Ovary (tissue), 10 donors: ENCODE measurements at places on chromosomes 4 and X. TPM values are rescaled to one million over a fixed set of nuclear protein-coding genes. Genes with fewer than 3 reads are reported as not detected.

Gene KLHL4
- 13.3 TPM for total RNA-seq

Gene CDK16
- 72.1 TPM for total RNA-seq

Gene IGSF1
- 0.57 TPM for total RNA-seq

Gene HDAC6
- total RNA-seq, result 90.8 TPM

Gene SHISA3
- not detected for total RNA-seq

Gene SHOX
- not detected for total RNA-seq

Gene CPEB2
- total RNA-seq, result 9.9 TPM

DNA sequence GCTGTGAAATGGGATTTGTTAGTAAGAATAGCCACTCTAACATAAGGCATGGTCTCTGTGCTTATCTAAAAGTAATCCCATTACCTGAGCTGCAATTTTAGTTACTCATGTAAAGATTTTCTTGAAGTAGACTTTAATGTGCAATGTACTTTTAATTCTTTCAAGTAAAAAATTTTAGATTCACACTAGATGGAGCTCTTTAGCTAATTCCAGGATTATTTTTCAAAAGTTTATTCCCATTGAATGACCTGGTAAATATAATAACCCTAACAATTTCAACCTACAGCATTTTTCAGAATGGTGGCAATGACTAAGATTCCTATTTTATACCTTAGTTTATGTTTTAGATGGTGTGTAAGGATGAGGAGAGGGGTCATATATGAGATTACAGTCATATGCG is 18.1 kb downstream of the USP38 start:
- H3K4me3 ChIP-seq, result no peak overlapping the region
- no peaks in the 10 kb centered on the region for H3K27me3 ChIP-seq
- H3K36me3 ChIP-seq, result no peaks in the 10 kb centered on the region
- DNase-seq, result no peak

DNA sequence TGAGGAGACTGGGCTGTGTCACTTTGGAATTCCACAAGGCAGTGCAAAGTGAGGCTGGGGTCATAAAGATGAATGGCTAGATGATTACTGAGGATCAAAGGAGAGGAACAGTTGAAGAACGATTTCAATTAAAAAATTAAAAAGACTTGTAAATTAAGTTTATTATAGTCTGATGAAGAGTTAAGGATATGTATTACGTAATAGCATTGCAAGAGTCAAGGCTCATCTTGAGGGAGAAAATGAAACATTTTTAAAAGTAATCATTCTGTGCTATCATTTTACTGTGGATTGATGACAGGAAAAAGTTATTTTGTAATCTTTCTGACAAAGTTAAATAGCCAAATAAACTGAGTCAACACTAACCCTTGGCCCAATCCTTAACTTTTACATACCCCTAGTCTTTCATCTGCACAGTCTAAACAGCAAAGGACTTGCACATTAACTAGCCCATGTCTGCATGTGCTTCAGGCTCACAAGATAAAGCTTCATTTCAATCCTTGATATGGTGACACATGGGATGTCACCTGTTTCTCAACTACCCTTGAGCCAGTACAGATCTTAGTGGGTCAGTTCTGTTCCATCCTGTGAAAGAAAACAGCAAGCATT is 465.5 kb upstream of the CTSO start:
- H3K27ac ChIP-seq, result no peak overlapping the region
- no peaks in the 10 kb centered on the region for H3K36me3 ChIP-seq
- no peak for DNase-seq
- no peaks in the 10 kb centered on the region for H3K27me3 ChIP-seq

GRCh38 chr4:73701116-73701515 is 39.3 kb upstream of the CXCL8 start:
- H3K4me1 ChIP-seq, result no peaks in the 10 kb centered on the region
- no peak overlapping the region for H3K4me3 ChIP-seq
- H3K27me3 ChIP-seq, result no peaks in the 10 kb centered on the region
- DNase-seq, result no peak
- no peaks in the 10 kb centered on the region for H3K36me3 ChIP-seq
- H3K27ac ChIP-seq, result no peak overlapping the region

GRCh38 chrX:119194621-119195020 is 41.5 kb upstream of the PGRMC1 start:
- H3K36me3 ChIP-seq, result no peaks in the 10 kb centered on the region
- H3K27me3 ChIP-seq, result no peaks in the 10 kb centered on the region
- peaks cover 2% of the 10 kb centered on the region for H3K4me1 ChIP-seq

DNA sequence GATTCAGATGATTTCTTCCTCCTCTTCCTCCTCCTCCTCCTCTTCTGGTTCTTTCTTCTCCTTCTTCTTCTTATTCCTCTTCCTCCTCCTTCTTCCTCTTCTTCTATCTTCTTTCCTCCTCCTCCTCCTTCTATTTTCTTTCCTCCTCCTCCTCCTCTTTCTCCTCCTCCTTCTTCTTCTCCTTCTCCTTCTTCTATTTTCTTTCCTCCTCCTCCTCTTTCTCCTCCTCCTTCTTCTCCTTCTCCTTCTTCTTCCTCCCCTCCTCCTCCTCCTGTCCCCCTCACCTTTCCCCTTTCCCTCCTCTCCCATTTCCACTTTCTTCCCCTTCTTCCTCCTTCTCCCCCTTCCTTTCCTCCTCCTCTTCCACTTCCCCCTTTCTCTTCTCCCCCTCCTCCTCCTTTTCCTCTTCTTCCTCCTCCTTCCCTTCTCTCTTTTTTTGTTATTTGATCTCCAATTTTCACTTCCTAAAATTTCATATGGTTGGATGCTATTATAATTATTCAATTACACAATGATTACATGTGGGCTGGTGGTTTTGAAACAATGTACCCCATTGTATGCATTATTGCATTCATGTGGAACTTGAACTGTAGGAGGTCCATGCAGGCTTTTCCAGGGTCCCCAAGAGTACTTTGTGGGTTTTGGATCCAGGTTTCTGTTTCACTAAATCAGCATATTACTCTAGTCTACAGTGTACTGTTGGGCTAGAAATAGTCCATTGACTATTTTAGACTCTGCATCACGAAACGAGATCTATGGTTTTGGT is 68.1 kb downstream of the SORBS2 start:
- no peak for DNase-seq
- peaks cover under 1% of the 10 kb centered on the region for H3K4me1 ChIP-seq

GRCh38 chrX:13994536-13995080 is 35.1 kb downstream of the GEMIN8 start:
- no peaks in the 10 kb centered on the region for H3K27me3 ChIP-seq
- no peak overlapping the region for H3K4me3 ChIP-seq
- no peaks in the 10 kb centered on the region for H3K36me3 ChIP-seq
- H3K27ac ChIP-seq, result no peak overlapping the region
- no peaks in the 10 kb centered on the region for H3K4me1 ChIP-seq

- no peaks in the 10 kb centered on the region for H3K4me1 ChIP-seq
- H3K27ac ChIP-seq, result no peak overlapping the region
- no peaks in the 10 kb centered on the region for H3K27me3 ChIP-seq
- DNase-seq, result no peak
- H3K36me3 ChIP-seq, result no peaks in the 10 kb centered on the region
Measured at GRCh38 chr4:4941751-4942150, 77.5 kb downstream of the CYTL1 start.

DNA sequence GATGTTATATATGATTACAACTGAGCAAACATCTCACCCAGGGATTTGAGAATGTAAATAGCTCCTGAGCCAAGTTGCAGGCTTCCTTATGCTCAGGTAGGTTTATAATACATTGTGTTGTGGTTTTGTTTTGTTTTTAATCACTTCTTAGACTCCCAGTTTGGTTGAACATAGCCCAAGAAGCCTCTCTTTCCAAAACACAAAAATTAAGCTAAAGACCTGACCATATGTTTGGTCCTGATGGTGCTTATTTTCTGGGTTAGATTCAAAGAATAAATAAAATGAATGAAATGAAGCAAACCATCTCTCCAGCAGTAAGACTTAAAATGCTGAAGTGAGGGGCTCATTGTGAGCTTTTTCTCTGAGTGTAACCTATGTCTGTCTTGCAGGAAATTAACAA is 93.5 kb downstream of the GRXCR1 start:
- no peak for DNase-seq
- H3K4me3 ChIP-seq, result no peak overlapping the region
- H3K4me1 ChIP-seq, result no peaks in the 10 kb centered on the region
- no peak overlapping the region for H3K27ac ChIP-seq

DNA sequence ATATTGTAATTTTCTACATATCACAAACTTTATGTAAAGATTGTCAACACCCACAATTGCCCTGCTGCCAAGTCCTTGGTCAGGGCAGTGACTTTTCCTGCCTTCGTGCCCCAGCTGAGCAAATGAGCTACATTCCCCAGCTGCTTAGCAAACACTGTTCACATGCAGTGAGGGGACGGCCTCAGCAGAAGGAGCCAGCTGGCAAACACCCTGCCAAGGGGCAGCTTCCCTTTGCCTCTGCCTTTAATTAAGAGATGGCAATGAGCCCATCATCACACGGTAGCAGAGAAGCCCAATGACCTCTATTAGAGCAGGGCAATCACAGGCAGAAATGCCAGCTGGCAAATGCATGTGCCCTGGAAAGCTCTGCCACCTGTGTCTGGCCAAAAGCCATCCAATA is 253.4 kb downstream of the EPHA5 start:
- H3K27ac ChIP-seq, result no peak overlapping the region
- no peaks in the 10 kb centered on the region for H3K27me3 ChIP-seq
- peaks cover 2% of the 10 kb centered on the region for H3K4me1 ChIP-seq
- no peak for DNase-seq

DNA sequence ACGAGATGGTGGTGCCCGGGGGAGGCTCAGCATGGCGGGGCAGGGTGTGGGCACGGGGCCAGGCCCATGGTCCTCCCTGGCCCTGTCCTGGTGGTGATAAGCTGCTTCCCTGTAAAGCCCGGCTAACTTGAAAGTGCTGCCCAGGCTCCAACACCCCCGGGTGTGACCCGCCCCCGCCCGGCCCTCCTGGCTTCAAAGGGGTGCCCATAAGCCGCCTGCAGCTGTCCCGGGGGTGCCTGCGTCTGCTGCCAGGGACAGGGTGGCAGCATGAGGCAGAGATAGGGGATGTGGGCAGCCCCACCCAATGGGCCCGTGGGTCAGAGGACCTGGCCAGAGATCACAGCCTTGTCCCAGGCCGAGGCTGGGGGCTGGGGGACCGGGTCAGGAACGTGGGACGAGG is 18.1 kb downstream of the FGFRL1 start:
- H3K27ac ChIP-seq, result no peak overlapping the region
- no peaks in the 10 kb centered on the region for H3K36me3 ChIP-seq
- H3K27me3 ChIP-seq, result no peaks in the 10 kb centered on the region
- peaks cover 20% of the 10 kb centered on the region for H3K4me1 ChIP-seq

DNA sequence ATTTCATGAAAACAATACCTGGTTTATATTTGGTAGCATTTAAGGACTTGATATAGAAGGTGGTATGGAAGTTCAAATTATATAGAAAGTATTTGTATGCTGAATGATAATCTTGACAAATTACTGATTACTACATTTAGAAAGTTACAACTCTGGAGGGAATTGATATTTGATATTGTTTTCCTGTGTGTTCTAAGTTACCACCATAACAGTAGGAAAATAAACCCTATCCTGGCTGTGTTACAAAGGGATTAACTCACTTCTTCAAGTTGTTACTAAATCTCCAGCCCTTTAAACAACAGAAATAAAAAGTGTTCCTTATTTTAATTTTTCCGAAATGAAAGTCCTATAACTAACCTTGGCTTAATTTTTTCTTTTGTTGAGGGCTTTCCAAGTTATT is 36.6 kb downstream of the FHL1 start:
- no peak overlapping the region for H3K4me3 ChIP-seq
- no peak overlapping the region for H3K27ac ChIP-seq
- H3K27me3 ChIP-seq, result no peaks in the 10 kb centered on the region
- DNase-seq, result no peak
- H3K4me1 ChIP-seq, result peaks cover 2% of the 10 kb centered on the region
- no peaks in the 10 kb centered on the region for H3K36me3 ChIP-seq

GRCh38 chr4:159702200-159702599 is 599.3 kb downstream of the RAPGEF2 start:
- no peaks in the 10 kb centered on the region for H3K36me3 ChIP-seq
- H3K4me1 ChIP-seq, result no peaks in the 10 kb centered on the region
- no peak for DNase-seq

DNA sequence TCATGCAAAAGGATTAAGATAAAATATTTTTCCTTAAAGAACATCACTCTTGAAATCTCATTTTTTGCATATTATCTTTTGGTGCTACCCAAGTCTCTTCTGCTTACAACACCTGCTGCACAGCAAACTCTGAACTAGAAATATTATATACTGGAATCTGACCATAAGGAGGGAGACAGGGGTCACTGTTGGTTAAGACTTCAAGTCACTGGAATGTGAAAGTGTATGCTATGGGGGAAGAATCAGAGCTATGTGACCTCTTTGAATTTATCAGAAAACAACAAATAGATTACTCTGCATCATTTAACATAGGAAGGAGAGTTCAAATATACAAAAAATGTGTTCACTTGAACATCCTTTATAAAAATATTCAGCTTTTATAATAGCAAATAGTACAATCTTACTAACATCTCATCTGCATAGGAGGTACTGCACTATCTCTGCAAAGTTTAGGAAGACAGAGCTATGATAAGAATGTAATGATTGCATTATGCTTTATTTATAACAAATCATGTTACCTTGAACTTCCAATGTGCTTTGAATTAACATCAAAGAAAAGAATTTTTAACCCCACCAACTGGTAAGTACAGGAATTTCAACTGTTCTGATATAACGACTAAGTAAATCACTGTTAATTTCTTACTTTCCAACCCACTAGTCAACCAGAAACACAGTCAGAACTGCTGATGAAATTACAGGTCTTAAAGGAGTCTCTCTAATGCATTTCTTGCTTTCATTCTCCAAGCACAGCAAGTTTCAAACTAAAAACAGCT is 69.8 kb downstream of the ZNF827 start:
- peaks cover 2% of the 10 kb centered on the region for H3K4me1 ChIP-seq
- no peak for DNase-seq
- H3K27me3 ChIP-seq, result no peaks in the 10 kb centered on the region
- no peaks in the 10 kb centered on the region for H3K36me3 ChIP-seq

DNA sequence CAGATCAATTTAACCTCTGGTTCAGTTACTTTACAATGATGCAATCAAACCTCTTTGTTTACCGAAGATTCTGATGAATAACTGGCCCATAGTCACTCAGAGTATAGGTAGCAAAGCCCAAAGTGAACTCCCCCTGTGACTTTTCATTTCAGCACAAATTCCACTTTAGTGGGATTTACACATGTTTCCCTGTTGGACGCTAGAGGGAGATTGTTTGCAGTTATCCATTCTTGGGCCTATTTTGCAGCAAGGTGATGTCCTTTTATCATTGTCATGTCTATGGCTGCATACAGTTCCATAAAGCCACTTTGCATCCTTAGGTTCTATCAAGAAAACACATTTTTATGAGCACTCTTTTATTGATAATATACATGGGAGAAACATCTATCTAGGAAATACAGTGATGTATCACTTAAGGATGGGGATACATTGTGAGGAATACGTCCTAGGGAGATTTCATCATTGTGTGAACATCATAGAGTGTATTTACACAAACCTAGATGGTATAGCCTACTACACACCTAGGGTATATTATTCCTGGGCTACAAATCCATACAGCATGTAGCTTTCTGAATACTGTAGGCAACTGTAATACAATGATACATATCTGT is 14.5 kb upstream of the DKK2 start:
- no peak overlapping the region for H3K27ac ChIP-seq
- no peaks in the 10 kb centered on the region for H3K27me3 ChIP-seq
- H3K36me3 ChIP-seq, result no peaks in the 10 kb centered on the region
